ENCODE measurements at places on chromosomes 4 and X.

GRCh38 chr4:122731676-122732075 is 828 bp upstream of the BBS12 start:
- no peak for DNase-seq

- DNase-seq, result no peak
Measured at GRCh38 chrX:70554523-70554922, 109.9 kb downstream of the DLG3 start.

- peak; percentile 56 for DNase-seq
Measured at GRCh38 chr4:169311643-169312365, 41.0 kb upstream of the SH3RF1 start.

GRCh38 chr4:181676546-181676945 is 566.7 kb upstream of the TENM3 start:
- no peak for DNase-seq

GRCh38 chr4:125750399-125750798 is 435.6 kb downstream of the FAT4 start:
- DNase-seq, result no peak

DNA sequence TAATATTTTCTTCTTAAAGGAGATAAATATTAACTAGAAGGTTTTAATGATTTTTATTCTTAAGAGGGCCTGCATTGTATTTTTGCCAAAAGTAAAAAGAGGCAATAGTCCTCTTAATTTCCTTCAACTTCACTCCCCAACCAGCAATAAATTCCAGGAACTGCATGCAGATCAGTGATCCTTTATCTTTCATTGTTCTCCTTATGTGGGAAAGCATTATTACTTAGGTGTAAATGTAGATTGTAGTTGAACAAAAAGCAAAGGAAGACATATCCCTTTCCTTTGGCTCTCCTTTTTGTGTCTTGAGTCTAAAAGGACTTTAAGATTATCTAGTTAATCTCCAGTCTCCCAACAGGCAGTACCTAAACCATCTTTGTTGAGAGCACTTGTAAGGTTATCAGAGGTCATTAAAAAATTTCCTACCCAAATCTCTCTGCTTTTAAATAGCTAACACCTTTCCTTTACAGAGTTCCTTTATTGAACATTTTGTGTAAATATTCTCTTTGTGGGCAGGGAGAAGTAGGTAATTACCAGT is 55.3 kb downstream of the RAPGEF2 start:
- DNase-seq, result no peak

DNA sequence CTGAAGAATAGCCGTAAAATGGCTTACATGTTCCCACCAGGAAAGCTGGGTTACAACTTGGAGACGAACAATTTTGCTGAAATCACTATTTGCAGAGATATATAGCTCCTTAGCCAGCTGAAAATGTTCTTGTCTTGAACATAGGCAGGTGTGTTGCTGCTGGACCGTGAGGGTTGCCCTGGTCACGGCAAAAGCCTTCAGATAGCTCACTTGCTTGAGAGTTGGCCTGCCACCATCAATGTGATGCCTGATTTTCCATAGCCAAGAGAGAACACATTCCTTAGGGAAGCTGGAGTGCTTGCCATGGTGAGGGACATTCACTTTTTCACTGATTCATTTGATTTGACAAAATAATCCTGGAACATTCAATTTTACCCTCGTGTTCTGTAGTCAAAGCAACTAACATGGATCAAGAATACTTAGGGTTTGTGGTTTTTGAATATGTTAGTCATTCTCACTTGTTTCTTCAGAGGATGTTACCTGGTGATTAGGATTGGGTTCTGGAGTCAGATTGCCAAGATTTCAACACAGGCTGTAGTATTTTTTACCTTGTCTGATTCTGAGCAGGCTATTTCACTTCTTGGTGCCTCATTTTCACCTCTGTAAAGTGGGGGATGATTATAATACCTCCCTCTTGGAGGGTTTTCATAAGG is 536.9 kb downstream of the RAPGEF2 start:
- DNase-seq, result peak; percentile 30

DNA sequence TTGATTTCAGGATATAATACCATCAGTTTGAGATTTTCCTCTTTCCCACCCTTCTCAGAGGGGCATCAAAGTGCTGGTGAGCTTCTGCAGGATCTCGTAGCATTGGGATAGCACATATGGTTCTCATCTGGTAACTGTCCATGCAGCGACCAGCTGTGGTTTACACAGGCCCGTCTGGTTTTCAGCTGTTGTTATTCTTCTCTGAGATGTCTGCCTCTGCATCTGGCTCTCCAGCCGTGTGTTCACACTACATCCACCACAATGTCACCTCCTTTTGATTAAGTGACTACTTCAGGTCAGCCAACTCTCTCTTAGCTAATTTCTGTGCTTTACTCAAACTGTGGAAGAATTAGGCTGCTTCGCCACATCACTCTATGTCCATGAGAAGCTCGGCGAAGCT is 676.7 kb upstream of the TENM3 start:
- DNase-seq, result no peak

DNA sequence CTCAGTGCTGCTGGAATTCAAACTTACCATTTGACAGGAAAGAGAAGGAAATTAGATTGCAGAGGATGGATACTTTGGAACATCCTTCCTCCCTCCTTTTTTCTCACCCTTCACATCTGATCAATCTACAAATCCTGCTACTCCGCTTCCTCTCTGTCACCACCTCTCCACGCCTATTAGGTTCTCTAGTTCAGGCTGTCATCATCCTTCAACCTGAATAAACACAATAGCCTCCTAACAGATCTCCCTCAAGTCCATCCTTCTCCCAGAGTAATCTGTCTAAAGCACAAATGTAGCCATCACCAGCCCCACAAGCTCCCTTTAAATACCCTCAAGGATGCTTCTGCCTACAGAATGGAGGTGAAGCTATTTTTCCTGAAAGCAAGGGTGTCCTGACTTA is 20.0 kb upstream of the SLAIN2 start:
- DNase-seq, result no peak

GRCh38 chr4:53040851-53041250 is 178.7 kb downstream of the RASL11B start:
- no peak for DNase-seq

GRCh38 chrX:46602468-46603102 is 29.0 kb downstream of the CHST7 start:
- no peak for DNase-seq

DNA sequence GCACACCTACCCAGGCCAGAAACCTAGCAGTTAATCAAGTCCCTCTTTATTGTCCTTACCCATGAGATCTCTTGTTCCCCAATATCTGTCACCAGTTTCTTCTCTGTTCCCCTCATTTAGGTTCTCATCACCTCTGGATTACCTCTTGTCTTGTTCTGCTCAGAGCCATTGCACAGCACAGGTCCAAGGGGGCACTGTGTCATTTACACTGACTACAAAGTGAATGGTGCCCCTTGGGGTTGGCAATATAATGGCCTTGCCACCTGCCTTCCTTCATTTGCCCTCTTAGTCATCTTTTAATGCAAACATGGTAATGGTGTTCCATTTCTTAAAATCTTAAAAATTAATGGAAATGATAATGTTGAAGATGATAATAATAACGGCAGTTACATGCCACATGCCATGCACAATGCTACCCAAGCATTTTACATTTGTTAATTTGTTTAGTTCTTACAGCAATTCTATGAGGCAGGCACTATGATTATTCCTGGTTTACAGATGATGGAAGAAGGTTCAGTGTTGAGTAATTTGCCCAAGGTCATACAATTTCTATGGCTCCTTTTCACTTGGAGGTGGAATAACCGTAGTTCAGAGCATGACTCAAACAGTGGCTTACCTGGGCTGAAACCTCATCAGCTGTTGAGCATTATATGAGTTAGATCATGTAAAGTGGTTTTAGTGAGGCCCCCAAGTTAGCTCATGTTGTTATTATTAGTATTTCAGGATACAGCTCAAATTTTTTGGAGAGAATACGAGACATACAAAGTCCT is 117.9 kb downstream of the RASL11B start:
- no peak for DNase-seq

GRCh38 chr4:48780865-48781214 is 761 bp upstream of the FRYL start:
- peak; percentile 23 for DNase-seq

DNA sequence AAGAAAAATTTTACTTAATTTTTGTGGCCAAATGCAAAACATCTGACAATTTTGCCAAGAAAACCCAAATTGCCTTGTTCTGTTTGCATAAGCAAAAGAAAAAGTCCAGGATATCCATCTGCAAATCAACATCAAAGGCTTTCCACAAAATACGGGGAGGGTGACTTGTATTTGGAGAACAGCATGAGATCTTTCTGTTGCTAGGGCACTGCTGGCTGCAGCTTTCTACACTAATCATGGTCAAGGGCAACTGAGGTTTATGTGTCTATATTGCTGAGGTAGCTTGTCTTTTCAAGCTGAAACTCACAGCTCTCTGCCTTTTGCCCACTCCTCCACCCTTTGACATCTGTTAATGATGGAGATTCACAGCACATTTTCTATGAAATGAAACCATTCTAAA is 389.1 kb downstream of the NKX6-1 start:
- DNase-seq, result no peak
